HT1080 (cell line): ENCODE measurements at places on chromosomes 4 and X.

- DNase-seq, result peak; percentile 1
These were observed 343.0 kb downstream of the SLITRK2 start for GRCh38 chrX:146160443-146161203.

DNA sequence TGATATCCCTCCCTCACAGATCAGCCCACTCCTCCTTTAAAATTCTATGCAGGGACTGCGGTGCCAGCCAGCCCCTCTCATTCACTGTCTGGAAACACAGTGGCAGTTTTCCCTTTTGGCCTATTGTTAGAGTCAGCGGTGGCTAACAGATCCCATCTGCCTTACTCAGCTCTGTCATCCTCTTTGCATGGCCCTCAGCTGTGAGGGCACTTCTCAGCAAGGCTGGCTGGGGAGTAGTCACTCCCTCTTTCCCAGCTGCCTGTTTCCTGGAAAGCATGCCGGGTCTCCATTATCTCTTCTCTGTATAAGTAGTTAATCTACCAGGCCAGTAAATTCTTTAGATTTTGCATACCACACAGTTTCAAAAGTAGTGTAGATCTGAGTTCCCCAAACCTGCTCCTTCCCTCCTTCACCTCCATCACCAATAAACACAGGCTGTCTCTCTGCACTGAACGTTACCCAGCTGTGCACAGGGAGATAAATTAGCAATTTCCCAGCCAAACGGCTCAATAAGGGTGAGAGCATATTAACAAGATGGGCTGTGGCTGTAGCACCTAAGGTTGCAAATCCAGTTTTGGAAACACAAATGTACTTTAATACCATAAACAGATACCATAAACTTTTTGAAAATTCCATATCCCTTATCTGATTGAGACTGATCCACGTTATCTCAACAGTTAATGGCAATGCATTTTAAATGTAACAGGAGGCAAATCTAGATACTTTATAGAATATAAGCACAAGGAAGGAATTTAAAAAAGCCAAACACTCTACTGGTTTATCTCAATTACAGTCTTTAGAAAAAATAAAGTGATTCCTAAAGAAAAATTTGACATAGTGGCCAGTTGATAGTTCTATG, 229.3 kb downstream of the ANKRD50 start:
- DNase-seq, result no peak

DNA sequence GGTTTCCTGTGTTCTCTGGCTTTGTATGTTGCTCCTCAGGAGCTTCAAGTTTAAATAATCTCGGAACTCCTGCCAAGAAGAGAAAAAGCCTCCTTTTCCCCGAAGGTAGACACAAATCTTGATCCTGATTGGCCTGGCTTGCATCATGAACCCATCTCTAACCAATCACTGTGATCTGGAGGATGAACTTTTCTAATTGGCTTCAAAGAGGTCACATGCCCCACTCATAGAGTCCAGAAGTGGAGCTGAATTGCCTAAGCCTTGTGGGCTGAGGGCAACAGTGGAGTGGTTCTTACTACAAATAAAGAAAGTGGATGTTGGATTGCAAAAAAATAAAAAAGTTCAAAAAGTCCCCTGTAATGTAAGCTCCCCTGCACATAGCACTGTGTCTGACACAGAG, 245.9 kb downstream of the MID1IP1 start:
- no peak for DNase-seq

GRCh38 chr4:8728536-8729407, 136.2 kb downstream of the CPZ start:
- no peak for DNase-seq

- peak; percentile 86 for DNase-seq
These were observed 237.8 kb upstream of the JADE1 start for GRCh38 chr4:128571747-128572146.

GRCh38 chrX:71095033-71095432, 618 bp upstream of the FOXO4 start:
- DNase-seq, result no peak

GRCh38 chr4:168240821-168241220, 77.7 kb downstream of the DDX60 start:
- no peak for DNase-seq

DNA sequence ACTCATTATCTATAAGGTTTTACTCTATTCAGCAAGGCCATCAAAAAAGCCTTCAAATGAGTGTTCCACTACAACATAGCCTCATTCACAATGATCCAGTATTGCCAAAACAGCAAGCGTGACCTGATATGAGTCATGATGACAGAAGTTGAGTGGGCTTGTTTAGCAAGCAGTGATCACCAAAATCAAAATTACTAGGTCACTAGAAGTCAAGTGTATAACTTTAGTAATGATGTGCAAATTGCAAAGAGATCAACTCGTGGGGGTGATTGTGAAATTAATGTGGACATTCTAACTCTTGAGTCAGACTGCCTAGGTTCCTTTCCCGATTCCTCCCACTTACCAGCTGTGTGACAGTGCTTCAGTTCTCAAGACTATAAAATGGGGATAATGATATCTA, 124.5 kb downstream of the CHM start:
- peak; percentile 56 for DNase-seq

GRCh38 chrX:129714581-129714980, 24.2 kb upstream of the XPNPEP2 start:
- no peak for DNase-seq

DNA sequence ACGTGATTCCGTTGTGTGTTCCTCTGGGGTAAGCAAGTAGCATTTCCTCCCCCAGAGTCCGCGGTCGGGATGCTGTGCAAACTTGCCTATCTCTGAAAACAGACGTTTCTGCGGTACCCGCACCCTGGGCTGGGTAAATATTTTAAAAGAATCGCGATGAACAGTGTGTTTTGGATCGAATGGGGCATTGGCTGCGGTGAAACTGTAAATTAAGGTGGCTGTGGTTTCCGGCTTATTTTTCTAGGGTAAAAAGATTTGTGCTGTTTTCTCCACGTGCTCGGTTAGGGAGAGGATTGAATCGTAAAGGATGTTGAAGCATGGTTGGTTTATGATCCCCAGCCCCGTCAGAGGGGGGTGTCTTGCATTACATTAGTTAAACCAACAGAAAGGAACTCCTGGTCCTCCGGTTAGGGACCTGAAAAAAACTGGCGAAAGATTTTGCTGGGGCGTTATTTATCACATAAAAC, 1.2 kb downstream of the HHIP start:
- peak; percentile 74 for DNase-seq

GRCh38 chrX:119880076-119880475, 8.4 kb downstream of the NDUFA1 start:
- no peak for DNase-seq

GRCh38 chr4:175970724-175971123, 94.9 kb upstream of the WDR17 start:
- no peak for DNase-seq

GRCh38 chrX:124476562-124476961, 130.2 kb downstream of the SH2D1A start:
- DNase-seq, result no peak

DNA sequence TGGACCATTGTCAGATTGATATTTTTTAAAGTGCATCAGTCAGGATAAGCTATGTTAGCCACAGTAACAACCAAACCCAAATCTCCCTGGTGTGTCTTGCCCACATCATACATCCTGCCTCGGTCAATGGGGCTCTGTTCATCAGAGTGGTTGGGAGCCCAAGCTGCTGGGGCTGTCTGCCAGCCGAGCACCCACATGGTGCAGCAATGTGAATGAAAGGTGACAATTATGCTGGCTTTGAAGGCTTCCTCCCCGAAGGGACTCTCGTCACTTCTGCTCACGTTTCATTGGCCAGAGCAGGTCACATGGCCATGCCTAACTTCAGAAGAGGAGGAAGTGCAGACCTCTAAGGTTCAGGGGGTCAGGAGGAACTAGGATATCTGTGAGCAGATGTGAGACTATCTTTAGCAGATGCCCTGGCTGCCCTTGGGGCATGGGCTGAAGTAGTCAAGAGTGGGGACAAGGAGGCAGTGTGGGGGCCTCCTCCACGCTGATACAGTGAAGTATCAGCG, 1.3 kb upstream of the JAKMIP1 start:
- DNase-seq, result no peak

DNA sequence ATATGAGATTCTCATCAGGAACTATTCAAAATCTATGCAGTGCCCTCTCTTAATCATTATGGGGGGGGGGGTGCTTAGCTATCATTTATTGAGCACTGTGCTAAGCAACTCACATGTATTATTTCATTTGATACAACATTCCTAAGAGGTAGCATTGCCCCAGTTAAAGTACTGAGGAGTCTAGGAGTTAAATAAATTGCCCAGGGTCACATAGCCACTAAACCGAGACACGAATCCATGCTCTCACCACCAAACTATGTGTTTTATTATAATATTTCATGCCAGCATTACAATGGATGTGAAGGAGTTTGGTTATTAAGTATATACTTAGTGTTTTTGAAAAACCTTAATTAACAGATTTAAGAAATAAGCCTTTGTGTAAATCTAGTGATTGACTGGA, 131.4 kb downstream of the CBR4 start:
- no peak for DNase-seq

- no peak for DNase-seq
These were observed 87.7 kb upstream of the RAB40AL start for GRCh38 chrX:102849396-102849795.

GRCh38 chr4:122787940-122788339, 38.7 kb upstream of the FGF2 start:
- no peak for DNase-seq

GRCh38 chr4:37537484-37537883, 148.7 kb downstream of the RELL1 start:
- no peak for DNase-seq

GRCh38 chr4:71474731-71475130, 135.9 kb downstream of the SLC4A4 start:
- no peak for DNase-seq

GRCh38 chr4:89576246-89576645, 260.7 kb downstream of the SNCA start:
- no peak for DNase-seq

DNA sequence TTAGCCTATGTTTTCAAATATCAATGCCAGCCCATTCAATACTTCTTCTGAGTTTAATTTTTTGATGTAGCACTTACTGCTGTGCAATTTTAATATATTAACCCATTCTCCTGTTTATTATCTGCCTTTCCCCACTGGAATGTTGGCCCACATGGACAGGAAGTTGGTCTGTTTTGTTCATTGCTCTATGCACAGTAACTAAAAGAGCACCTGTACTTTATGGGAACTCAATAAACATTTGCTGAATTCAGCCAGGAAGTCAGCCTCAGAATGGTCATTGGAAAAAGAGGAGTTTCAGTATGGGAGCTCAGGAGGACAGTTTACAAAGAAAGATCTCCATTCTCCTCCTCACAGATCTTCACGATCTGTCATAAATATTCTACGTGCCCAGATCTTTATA, 510.5 kb upstream of the AGA start:
- DNase-seq, result no peak

DNA sequence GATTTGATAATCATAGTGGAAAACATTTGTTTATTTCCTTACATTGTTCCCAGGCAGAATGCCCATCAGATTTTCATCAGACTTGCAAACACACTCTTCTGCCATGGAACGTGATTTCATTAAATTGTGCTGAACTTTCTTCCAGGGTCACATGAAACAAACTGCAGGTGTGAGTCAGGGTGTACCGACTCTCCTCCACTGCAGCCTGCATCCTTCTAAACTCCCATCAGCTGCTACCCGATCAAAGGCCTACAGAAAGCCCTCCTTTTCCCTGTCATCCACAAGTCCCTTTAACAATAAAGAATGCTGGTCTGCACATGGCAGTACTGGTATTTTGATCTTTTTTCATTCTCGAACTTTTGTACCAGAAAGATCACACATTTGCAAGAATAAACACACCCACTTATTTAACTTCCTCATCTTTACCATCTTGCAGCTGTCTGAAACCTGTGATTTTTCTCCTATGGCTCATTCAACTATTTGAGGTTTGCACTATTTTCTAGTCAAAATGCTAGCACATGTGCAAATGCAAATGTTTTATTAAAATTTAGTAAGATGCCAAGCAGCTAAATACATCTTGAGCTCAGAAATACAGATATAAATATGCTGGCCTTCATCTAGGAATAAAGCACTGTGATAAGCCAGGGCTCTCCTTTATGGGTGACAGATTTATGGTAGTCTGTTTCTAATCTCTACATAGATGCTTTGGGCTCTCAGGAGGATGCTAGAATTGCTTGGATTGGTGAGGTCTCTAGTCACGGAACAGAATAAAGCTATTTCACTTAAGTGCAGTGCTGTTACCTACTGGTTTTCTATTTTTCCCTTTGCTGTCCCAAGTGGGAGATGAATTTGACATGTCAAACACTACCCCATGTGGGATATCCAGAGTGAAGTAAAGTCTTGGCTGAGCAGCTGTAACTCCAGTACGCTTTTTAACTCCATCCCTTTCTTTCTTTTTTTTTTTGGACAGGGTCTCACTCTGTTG, 25.8 kb upstream of the ARHGAP24 start:
- DNase-seq, result no peak

GRCh38 chr4:188032583-188032982, 37.0 kb downstream of the ZFP42 start:
- DNase-seq, result no peak

DNA sequence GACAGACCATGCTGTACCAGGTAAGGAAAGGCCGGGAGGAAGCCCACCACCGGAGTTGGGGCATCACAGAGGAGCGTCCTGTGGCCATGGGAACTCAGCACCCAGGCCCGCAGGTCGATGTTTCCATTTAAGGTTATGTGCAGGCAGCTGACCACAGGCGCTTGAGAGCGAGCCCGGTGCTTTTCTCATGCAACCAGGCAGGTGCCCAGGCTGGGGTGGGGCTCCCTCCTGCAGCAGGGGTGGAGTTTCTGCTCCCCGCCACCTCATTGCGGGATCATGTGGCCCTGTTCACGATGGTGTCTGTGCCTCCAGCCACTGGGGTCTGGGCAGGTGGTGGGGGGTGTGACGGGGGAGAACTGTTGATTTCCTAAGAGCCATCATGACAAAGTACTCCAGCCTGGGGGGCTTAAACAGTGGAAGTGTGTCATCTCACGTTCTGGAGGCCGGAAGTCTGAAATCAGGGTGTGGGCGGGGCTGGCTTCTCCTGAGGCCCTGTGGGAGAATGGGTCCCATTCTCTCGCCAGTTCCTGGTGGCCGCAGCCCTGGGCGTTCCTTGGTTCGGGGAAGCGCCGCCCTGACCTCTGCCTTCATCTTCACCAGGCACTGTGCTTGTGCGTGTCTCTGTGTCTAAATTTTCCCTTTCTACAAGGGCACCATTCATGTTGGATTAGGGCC, 60.9 kb downstream of the CPZ start:
- DNase-seq, result no peak

DNA sequence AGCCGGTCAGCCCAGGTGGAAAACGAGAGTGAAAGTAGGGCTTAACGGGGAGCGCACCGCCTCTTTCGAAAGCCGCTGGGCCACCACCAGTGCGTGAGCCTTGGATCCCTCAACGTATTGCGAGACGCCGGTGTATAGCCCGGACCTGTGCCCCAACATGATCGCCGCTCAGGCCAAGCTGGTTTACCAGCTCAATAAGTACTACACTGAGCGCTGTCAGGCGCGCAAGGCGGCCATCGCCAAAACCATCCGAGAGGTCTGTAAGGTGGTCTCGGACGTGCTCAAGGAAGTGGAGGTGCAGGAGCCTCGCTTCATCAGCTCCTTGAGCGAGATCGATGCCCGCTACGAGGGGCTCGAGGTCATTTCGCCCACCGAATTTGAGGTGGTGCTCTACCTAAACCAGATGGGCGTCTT, 929 bp downstream of the MAB21L2 start:
- DNase-seq, result no peak
